Stimulated activated CD8-positive, alpha-beta memory T cell treated with anti-CD3 and anti-CD28 coated beads, Interleukin-15, amount 100 ng/mL, for 4 hours (primary cell): ENCODE measurements at places on chromosomes 2 and 18.

GRCh38 chr2:239735131-239735828, 289.9 kb downstream of the NDUFA10 start:
- DNase-seq, result no peak

DNA sequence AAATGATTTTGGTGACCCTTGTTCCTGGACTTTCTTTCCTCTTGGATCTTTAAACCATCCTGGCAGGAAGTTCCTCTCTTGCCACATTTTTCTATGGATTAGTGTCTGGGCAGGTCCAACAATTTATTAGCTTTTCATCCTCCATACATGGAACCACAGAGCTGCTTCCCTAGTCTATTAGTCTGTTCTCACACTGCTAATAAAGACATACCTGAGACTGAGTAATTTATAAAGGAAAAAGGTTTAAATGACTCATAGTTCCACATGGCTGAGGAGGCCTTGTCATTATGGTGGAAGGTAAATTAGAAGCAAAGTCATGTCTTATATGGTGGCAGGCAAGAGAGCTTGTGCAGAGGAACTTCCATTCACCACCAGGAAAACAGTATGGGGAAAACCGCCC, 122.9 kb downstream of the DDX1 start:
- DNase-seq, result no peak

DNA sequence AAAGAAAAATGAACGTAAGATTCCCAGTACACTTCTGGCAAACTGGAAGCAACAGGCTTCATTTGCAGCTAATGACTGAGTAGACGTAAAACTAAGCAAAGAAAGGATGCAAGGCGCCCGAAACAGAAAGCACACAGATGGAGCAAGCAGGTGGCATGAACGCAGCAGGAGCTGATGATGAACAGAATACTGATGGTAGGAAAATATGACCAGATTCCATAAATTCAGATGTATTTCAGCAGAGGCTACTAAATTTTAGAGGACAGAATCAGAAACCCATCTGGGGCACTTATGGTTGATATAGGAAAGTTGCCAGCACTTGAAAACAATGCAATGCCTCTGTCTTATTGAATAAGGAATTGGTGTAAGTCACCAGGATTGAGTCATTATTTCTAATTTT, 658.7 kb upstream of the LINC00305 start:
- DNase-seq, result no peak

DNA sequence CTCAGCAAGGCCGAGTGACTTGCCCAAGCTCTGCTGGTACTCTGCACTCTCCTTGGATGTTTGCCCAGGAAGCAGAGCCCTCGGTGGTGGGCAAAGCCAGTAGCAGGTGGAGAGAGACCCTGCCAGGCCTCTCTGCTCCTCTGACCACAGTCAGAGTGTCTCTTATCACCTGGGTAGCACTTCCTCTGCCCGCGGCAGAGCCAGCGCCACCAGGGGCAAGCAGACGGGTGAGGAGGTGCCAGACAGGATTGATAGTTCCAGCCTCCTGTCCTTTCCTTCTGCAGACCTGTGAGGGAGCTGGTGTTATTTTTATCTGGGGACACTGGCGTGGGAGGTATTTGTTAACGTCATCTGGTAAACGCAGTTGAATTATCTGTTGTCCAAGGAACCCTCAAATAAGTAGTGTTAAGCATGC, 152.9 kb downstream of the SMAD7 start:
- DNase-seq, result no peak

- DNase-seq, result no peak
Measured at GRCh38 chr2:24724111-24724775, 68.9 kb downstream of the PTRHD1 start.

- no peak for DNase-seq
Measured at GRCh38 chr18:28065031-28065792, 111.7 kb downstream of the CDH2 start.

GRCh38 chr2:128797533-128797932, 478.9 kb upstream of the HS6ST1 start:
- DNase-seq, result no peak

DNA sequence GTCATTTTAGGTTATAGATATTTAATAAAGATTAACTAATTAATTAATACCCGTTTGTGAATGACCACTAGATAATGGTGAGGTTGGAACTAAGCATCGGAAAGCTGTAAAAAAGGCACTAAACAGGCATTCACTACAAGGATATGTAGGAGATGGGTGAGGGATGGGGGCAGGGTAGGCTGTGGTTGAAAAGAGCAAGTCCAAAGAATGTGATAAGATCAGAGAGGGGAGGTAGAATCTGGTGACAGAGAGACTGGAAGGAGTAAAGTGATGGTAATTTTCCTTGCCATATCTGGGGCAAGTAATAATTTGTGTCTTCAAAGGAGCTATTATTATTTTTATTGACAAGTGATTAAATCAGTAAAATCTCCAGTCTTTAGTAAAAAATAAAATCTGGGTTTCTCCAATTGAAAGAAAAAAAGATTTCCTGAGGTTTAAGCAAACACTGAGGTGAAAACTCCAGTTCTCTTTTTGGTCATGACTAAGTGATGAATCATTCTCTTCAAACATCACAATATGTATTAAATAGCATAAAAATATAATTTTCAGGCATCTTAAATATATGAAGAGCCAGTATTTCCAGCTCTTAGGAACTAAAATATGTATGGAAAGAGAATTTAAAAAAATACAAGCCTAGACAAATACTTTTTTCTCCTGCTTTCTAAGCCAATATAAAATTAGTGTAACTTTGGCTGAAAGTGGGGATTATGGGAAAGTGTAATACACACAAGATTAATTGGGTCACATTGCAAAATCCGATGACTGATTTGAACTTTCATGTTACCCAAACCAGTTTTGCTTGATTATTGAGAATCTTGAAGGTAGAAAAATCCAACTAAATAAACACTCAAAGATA, 259.1 kb upstream of the RBMS1 start:
- no peak for DNase-seq

DNA sequence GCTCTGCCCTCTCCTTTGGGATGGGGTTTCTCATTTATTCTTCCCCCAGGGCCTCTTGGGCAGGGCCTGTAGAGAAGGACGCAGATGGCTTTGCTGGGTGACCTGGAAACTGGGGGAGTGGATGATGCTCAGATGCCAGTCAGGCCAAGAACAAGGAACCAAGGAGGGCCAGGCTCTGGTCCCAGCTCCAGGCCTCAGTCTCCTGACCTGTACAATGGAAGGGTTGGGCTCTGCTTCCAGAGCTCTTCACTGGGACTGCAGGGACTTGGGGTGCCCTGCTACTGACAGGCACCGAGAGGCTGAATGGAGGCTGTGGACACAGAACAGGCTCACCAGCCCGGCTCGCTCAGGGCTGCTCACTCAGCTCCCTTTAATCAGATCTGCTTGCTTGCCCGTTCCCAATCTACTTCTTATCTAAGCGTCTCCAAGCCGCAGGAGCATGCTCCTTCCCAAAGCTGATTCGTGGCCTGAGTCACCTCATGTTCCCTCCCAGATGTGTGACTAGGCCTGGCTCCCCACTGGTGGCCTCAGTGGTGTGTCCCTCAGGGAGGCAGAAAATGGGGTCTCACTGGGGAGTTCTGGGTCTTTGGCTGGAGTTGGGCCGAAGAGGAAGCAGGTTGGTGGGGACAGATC, 82.6 kb upstream of the ODC1 start:
- no peak for DNase-seq

- DNase-seq, result no peak
Measured at GRCh38 chr2:33077844-33078243, 131.1 kb downstream of the LTBP1 start.

DNA sequence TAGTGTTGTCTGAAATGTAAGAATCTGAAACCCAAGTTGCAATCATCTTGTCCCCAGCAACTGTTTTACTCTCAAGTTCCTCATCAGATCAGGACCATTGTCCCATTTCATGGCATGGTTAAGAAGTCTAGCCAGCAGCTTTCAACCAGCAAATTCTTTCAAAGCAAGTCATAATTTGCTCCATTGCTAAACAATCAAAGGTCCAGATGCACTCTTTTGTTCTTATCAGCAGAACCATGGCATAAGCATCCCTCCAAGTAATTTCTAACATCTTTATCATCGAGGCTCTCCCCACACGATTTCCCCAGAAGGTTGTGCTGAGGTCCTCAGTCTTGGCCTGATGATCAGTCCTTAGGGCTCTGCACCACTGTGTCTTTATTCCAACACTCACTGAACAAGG, 67.5 kb upstream of the APCDD1 start:
- DNase-seq, result no peak

DNA sequence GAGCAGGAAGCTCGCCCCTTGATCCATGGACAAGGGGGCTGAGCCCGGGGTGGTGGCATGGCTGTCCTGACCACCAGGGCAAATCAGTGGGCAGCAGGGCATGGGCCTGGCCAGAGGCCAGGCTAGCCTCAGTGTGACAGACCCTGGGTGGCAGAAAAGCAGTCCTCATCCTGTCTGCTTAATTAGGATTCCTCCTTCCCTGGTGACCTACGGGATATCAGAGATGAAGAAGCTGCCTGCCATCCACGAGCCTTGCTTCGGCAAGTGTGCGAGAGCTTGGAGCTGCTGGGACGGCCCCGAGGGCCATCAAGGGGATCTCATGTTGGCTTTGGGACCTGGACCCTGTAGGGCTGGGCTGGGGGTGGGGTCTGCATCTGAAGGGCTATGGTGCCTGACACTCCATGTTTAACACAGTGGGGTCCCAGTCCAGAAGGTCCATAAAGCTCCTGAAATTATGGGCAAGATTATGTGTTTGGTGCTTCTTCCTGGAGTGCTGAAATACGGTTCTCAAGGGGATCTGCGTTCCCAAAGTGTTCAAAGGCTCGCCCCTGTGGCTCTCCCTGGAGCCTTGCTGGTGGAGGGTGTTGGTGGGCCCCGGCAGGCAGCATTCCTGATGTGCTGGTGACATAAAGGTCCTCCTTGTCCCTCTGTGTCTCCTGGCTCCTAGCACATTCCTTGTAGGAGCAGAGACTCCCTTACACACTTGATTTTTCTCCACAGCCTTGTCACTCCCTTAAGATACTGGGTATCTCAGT, 52.6 kb downstream of the KCNIP3 start:
- no peak for DNase-seq

- DNase-seq, result no peak
Measured at GRCh38 chr2:158477202-158477601, 20.4 kb downstream of the PKP4 start.

DNA sequence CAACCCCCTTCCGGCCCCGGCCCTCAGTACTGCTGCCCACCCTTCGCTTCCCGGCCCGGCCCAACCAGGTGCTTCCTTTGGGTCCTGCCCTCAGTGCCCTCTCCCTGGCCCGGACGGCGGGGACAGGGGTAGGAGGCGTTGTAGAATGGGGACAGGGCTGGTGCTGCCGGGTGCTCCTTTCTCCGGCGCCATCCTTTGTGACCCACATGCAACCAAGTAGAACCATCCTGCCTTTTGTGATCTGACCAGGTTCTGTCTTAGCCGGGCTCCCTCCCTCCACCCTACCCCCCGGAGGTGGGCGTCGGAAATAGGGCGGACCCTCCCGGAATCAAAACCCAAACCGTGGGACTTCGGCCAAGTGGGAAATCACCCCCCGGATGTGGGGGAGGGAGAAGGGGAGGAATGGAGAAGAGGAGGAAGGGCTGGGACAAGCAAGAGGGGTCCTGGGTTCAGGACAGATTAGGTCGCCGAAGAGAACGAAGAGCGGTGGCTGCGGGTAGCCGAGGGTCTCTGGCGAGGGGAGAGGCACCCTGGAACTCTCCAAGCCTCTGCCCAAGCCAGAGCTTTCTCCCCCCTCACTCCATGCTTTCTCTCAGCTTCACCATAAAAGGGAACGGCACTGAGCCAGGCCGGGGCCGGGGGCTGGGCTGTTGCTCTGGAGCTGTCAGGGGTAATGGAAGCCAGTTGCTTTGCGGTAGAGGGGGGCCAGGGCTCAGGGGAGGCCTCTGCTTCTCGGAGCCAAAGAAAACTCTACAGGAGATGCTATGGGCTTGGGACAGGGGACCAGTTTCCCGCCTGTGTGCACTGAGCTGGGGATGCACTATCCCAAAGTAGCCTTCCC, 756 bp upstream of the OST4 start:
- DNase-seq, result no peak

DNA sequence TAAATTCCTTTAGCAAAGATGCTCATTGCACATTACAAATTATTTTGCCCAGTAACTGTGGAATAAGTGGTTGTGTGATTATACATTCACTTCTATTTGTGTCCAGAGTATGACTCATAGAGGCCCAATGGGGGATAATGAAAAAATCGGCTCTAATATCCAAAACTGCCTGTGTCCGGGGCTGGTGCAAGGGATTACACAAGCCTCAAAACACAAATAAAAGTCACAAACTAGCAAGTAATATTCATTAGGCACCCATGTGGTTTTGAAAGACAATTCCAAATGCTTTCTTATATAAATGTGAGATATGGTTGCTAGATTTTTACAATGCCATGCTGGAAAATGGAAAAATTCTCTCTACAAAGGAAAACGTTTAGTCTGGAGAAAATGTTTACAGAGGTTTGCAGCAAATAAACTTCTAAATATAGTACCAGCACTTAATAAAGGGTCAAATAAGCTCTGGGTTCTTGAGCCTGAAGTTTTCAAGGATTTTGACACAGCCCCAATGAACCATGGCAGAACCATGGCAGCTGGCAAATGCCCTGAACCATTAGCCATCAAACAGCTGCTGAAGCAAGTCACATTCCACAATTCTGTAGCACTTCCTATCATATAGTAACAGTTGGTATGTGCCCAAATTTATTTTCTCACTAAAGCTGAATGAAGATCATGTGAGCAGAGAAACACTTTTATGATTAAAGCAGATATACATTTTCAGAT, 40.5 kb downstream of the IRS1 start:
- no peak for DNase-seq

DNA sequence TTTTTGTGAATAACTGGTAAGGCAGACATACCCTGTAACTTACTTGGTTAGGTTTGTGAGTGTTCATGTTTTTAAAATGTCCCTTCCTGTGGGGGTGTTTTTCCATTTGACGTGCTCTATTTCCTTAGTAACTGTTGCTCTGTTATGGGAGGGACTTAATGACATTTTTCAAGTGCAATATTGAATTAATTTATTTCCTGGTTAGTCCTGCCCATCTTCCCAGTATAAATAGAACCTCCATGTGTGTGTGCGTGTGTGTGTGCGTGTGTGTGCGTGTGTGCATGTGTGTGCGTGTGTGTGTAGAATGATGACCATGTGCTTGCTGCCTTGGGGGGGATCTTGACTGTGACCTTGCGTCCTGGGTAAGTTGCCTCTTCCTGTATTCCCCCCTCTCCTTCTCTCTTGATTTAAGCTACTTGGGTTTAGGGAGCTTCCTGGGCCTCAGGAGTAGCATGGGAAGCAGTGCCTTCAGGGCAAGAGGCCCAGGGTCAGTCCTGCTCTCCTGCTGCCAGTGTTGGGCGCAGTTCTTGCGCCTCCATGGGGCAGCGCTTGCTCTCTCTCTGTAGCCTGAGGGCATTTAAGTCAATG, 163.9 kb downstream of the LDLRAD4 start:
- DNase-seq, result no peak

DNA sequence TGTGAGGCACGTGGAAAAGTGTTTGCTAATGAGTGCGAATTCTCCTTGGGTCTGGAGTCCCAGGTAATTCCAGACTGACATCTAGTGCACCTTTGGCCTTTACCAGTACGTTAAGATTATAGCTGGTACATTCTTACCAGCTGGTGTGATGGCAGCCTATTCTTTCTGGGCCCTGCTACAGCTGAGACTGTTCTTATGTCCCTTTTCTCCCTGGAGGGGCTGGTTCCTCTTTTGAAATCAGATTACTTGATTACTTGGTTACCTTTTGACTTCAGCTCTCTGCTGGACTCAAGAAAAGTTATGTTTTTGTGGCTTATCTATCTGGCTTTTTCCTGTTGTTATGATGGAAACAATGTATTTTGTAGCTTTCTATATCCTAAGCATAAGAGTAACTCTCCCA, 14.5 kb downstream of the CABYR start:
- DNase-seq, result no peak

- no peak for DNase-seq
Measured at GRCh38 chr2:32366595-32366994, 9.8 kb downstream of the BIRC6 start.
